OCI-M1 (cell line): ENCODE measurements at places on chromosomes 12 and 14.

DNA sequence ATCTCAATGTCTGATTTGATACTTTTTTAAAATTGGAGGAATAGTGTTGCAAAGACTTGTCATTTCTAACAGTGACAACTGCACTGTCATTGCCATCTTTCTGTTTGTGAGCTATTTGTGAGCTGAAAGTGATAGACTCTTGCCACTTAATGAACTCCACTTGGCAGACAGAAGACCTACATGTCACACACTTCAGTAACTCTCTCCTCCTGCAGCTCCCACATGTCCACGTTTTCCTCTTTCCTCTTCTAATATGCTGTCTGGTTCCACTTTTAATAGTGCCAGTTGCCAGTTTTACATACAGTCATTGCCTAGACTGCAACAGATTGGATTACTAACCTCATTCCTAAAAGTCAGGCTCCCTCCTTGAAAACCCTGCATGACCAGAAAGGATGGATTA is 121.5 kb downstream of the CAPZA3 start:
- no peak for DNase-seq

DNA sequence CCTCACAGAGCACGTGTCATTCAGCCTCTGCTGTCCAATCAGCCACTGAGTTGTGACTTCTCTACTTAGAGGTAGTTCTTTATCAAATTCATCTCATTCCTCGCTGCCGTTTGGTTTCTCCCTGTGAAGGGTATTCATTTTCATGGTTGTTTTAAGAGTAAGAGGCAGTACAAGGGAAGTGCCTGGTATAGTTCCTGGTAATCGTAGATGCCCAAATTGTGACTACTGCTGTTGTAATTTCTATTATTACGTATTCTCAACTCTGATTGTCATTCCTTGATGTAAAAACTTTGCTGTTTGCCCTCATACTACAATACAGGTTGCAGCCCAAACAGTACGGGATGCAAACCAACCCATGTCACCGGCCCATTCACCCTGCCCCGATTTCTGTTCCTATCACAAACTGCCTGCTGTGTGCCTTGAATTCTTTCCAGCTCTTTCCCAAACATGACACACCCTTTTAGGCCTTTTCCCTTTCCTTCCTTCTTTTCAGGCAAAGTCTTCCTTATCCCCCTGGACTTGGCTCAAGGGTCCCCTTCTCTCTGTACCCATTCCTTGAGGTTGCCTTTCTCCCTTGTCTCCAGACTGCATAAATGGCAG is 93.0 kb downstream of the SLC25A47 start:
- DNase-seq: no peak

GRCh38 chr14:47040550-47040949 is 389.0 kb upstream of the RPL10L start:
- DNase-seq: peak; percentile 92

GRCh38 chr12:82783435-82783834 is 96.7 kb downstream of the TMTC2 start:
- no peak for DNase-seq

GRCh38 chr14:53285821-53286220 is 132.7 kb upstream of the DDHD1 start:
- DNase-seq: peak; percentile 1

DNA sequence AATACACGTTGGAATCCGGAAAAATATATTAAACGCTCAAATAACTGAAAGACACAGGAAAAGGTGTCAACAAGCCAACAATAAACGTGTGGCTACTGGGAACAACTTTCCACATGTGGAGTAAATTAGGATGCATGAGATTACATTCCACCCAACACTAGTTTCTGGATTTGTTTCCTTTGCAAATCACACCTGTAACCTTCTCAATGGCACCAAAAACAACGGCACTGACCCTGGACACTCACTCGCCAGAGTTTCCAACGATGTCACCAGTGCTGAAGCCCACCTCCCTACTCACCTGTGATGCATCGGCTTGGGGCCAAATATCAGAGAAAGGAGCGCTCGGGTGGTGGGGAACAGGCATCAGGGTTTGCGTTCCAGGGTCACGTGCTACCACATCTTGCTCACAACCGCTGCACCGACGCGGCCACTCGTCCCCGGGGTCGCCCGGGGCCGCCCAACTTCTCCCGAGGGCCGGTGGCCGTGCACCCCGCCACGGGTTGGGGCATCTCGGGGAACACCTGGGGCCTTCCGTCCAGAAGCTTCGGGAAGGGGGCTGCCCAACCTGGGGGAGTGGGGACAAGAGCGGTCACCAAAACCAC is 629 bp downstream of the PRDM4 start:
- DNase-seq: peak; percentile 53

GRCh38 chr12:11877869-11878780 is 192.6 kb upstream of the BCL2L14 start:
- DNase-seq: no peak

GRCh38 chr12:73514672-73515071 is 1023.0 kb upstream of the ATXN7L3B start:
- DNase-seq: no peak

DNA sequence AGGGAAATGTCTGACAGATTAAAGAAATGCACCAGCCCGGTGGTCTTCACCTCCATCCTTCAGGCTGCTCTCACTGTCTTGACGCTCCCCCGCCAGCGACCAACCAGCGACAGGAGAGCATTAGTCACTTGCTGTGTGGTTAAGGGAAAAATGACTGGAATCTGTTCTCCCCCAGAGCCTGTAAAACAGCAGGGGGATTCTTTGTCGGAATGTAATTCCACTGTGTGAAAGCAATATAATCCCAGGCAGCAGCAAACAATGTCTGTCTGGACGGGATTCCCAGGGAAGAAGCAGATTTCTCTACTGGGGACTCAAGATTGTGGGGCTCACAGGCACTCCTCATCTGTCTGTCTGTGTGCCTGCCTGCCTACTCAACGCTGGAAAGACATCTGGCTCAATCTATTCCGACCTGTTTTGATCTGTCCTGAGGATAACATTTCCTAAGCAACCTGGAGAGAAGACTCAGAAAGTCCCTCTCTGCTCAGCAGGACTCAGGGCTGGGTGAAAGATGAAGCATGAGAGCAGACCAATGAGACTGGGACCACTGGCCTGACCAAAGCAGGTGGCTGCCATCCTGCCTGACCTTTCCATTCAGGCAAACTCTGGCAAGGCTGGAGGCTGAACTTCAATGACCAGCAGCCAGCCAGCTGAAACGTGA is 54.6 kb downstream of the NUAK1 start:
- DNase-seq: no peak

- no peak for DNase-seq
These were observed 182.9 kb upstream of the SLC38A2 start for GRCh38 chr12:46555406-46555852.

- no peak for DNase-seq
These were observed 1.1 kb upstream of the ITGA7 start for GRCh38 chr12:55708695-55709233.
